Stimulated activated CD4-positive, alpha-beta T cell treated with anti-CD3 and anti-CD28 coated beads, Interleukin-12 subunit alpha, Interleukin-12 subunit beta, amount 100 ng/mL, for 48 hours (primary cell): ENCODE measurements at places on chromosomes 1 and 21.

DNA sequence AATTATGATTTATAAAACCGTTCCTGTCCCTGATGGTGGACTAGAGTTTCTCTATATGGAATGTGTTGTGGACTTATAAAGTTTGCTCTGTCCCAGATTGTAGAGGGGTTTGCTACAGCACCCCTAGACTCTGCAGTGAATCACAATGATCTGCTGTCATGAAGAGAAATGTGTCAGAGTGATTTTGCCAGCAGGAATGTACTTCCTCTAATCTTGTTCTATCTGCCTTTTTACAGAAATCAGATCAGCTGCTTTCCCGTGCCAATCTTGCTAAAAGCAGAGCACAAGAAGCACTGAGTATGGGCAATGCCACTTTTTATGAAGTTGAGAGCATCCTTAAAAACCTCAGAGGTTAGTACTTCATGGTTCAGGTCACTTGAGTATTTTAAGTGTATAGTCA is 52.0 kb downstream of the LAMC2 start:
- DNase-seq = no peak

GRCh38 chr1:184930232-184930631 is 44.1 kb downstream of the NIBAN1 start:
- no peak for DNase-seq

GRCh38 chr1:245611251-245611650 is 456.5 kb downstream of the KIF26B start:
- no peak for DNase-seq

GRCh38 chr21:33966324-33966949 is 50.8 kb upstream of the ATP5PO start:
- DNase-seq = no peak

GRCh38 chr1:73910466-73910865 is 287.5 kb downstream of the LRRIQ3 start:
- no peak for DNase-seq

GRCh38 chr1:204621996-204622395 is 63.5 kb downstream of the LRRN2 start:
- DNase-seq = no peak

DNA sequence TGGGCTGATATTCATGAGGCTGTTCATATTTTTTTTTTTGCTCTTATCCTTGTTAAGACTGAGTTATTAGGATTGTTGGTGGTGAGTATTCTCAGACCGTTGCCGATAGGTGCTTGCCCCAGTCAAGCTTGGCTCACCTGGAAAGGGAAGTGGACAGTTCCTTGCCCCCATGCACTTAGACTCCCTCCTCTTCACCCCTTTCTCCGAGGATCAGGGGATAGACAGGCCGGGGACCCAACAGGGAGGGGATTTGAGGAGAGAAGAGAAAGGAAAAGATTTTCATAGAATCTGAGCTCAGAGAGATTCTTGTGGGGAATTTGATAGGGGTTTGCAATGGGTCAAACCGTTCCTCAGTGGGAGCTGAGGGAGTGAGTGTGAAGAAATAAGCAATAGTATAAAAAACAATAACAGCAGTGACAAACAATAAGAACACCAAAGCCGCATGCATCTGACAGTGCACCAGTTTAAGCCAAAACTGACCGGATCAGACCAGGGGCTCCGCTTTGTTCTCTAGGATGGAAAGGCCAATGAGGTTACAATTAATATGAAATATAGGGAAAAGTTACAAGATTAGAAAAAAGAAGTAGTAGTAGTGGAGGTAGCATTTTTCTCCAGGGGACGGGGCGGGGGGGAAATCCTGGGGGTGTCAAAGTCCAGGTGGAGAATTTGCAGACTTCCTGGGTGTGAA is 8.9 kb downstream of the PAX7 start:
- DNase-seq = no peak

GRCh38 chr1:70411360-70411844 is 334 bp downstream of the CTH start:
- DNase-seq = peak; percentile 3

GRCh38 chr1:184836934-184837895 is 82.6 kb upstream of the EDEM3 start:
- DNase-seq = no peak

- DNase-seq = no peak
These were observed 114.3 kb upstream of the GFI1 start for GRCh38 chr1:92601044-92601443.

DNA sequence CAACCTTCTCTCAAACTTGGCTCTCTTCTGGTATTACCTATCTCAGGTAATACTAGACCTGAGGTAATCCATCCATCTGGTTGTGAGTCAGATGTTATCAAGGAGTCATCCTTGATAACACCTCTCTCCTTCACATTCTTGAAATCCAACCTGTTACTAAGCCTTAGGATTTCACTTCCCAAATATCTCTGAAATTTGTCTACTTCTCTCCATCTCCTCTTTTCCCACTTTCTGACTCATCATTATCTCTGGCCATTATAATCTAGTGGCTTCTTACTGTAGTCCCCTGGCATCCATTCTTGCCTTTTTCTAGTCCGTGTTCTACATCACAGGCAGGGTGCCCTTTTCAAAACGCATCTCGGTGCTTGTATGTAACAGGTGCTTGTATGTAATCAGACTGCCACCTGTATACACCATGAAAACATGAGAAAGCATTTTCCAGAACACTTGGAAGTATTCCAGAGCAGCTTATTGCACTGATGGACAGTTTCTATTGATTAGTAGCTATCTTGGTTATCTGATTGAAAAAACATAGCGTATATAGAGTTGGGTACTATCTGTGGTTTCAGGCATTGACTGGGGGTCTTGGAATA is 4.5 kb downstream of the COG2 start:
- DNase-seq = no peak

GRCh38 chr21:24470852-24471251 is 1136.4 kb downstream of the MRPL39 start:
- no peak for DNase-seq

DNA sequence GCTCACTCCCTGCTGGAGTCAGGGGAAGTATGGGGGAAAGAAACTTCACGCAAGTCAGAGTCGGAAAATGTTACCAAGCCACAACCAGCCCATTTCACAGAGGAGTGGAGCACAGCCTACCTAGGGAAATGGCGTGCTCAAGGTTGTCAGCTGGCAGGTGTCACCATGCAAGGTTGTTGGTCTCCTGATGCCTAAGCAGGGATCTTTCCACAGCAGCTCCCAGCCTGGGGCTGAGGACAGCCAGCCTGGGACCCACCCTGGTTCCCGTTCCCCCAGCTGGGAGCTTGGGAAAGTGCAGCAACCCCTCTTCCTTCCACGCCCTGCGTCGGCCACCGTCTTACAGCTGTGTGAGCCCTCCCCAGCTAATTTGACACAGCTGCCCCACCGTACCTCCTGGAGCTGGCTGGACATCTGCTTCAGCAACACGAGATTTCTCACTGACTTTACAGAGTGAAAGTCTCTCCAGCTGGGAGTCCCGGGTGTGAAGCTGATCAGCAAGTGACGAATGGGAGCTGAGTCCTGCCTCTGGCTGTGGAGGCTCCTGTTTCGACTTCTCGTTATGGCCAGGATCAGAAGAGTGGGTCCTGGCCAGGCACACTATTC is 224.6 kb upstream of the RAB4A start:
- no peak for DNase-seq

- no peak for DNase-seq
These were observed 108.0 kb upstream of the TRABD2B start for GRCh38 chr1:48105165-48105564.

- no peak for DNase-seq
These were observed 425.7 kb upstream of the USP24 start for GRCh38 chr1:55640708-55641473.

- DNase-seq = no peak
These were observed 49.1 kb downstream of the CAMTA1 start for GRCh38 chr1:6834366-6834765.

GRCh38 chr1:36106269-36106668 is 17.6 kb downstream of the ADPRS start:
- DNase-seq = no peak

DNA sequence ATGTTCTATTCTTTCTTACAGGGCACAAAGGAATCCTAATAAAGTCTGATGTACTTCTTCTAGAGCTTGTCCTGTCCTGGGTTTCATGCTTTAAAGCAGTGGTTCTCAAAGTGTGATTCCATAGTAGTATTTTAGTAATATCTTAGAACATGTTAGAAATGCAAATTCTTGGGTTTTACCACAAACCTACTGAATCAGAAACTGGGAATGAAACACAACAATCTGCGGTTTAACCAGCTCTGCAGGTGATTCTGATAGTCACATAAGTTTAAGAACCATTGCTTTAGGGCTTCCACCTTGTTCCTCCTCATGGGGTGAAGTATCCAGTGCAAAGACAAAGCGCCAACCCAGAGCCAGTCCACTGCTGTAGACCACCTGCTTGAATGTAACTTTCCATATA is 41.1 kb downstream of the NGF start:
- no peak for DNase-seq

DNA sequence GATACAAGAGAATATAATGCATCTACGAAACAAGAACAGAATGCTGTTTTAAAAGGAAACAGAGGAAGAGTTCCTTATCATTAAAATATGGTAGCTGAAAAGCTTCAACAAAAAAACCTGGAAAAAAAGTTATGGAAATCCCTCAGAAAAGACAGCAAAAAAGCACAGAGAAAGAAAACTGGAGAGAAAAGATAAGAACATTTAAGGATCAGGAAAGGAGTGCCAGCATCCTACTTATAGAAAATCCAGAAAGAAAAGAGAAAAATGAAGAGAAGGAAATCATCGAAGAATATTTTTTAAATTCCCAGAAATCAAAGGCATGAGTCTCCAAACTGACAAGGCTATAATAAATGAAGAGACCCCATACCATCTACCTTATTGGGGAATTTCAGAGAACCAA is 29.8 kb downstream of the SUSD4 start:
- no peak for DNase-seq

DNA sequence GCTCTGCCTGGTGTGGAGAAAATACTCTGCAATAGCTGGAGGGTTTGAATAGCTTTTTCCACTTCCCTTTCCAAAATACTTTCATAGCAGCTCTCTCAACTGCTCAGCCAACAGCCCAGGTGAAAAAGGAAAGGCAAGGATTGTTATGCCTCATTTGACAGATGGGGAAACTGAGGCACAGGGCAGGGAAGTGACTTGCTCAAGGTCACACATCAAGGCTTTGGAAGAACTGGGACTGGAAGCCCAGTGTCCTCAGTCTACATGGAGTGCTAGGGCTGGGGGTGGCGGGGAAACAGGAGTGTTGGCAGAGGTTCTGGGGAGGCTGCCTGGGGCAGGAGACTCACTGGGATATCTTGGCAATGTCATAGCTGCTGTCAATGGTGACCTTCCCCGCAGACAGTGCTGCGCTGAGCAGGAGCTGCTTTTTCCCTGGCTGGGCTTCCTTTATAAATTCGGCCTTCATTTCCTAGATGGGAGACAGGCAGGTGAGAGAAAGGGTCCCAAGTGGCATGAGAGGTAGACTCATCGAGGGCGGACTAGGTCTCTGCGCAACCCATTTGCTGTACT is 4.0 kb downstream of the CHI3L1 start:
- DNase-seq = no peak

GRCh38 chr1:238450976-238451375 is 560.3 kb upstream of the ZP4 start:
- DNase-seq = no peak

- DNase-seq = peak; percentile 74
These were observed 23.2 kb upstream of the ZNF648 start for GRCh38 chr1:182084487-182085316.

DNA sequence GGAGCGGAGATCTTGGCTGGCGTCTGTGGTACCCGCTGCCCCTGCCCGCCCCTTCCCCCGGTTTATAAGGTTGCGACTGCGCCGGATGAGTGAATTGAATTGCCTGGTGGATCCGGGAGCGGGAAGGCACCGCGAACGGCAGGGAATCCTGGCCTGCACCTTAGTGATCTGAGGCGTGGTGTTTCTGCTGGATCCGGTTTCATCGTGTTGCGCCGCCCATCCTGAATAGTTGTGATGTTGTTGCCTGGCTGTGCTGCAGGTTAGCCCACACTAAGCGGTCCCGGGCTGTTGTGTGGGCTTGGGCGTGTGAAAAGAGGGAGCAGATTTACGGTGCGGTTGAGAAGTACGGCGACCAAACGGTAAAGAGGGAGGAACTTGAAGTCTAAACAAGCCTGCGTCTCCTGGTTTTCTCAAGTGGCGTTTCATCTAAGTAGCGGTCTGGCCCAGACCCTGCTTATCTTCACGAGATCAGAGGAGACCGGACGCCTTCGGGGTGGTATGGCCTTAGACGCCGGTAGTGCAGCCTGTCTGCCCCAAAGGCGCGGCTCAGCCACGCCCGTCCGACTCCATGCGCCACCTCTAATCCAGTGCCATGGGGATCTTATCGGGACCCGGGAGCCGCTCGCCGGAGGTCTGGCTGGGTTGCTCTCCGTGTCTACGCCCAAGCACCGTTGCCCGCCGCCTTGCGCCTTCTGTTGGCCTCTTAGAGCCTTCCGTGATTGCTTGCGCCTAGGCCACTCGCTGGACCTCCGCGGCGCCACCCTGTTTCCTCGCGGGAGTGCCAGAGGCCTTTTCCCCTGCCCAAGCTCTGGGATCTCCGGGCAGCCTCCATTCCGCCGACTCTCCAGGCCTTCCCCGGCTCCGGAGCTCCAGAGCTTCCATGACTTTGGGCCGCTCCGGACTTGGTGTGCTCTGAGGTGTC is 87.5 kb upstream of the RHOU start:
- DNase-seq = no peak

DNA sequence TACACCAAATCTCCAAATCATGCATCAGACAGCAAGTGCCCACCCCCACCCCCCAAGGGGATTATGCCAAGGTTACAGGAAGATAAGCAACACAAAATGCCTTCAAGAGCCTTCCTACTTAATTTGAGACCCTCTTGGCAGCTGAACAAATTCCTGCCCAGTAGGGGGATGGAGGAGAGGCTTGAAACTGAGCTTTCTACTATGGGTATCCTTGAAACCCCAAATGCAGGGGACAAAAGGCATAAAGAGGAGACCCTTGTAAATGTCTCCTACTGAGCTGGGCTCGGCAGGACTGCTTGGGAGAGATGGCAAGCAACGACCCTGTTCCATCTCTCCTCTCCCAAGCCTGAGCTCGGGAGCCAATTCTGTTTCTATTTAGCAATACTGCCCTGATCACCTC is 3.5 kb downstream of the SLC41A1 start:
- no peak for DNase-seq

- no peak for DNase-seq
These were observed 2.8 kb downstream of the ARMH1 start for GRCh38 chr1:44677201-44677766.
